A549 treated with Mapracorat at 1 μM for 4 hours (cell line): ENCODE measurements at places on chromosomes 5 and 9. TPM values are rescaled to one million over a fixed set of nuclear protein-coding genes. Genes with fewer than 3 reads are reported as not detected.

Gene RHOBTB3
- total RNA-seq, result 7.6 to 13.2 TPM (median 9.9 TPM) in 5 replicates

Gene UBAC1
- 29.3 to 39.1 TPM (median 35.6 TPM) in 5 replicates for total RNA-seq

Gene SAXO1
- not detected in 5 replicates for total RNA-seq

Gene FGF10
- total RNA-seq, result not detected in 5 replicates

Gene GLRA1
- not detected in 5 replicates for total RNA-seq

Gene CD72
- total RNA-seq, result 0.14 to 0.36 TPM (median 0.23 TPM) in 3 of 5 replicates, not detected in the others

Gene C7
- total RNA-seq, result not detected in 5 replicates
